ENCODE measurements at places on chromosomes 12 and 14.
A peak's percentile ranks its signal among the peaks of the same experiment; 100 is the strongest.

GRCh38 chr12:32828120-32828519 is 68.5 kb downstream of the PKP2 start:
- DNase-seq, result no peak

DNA sequence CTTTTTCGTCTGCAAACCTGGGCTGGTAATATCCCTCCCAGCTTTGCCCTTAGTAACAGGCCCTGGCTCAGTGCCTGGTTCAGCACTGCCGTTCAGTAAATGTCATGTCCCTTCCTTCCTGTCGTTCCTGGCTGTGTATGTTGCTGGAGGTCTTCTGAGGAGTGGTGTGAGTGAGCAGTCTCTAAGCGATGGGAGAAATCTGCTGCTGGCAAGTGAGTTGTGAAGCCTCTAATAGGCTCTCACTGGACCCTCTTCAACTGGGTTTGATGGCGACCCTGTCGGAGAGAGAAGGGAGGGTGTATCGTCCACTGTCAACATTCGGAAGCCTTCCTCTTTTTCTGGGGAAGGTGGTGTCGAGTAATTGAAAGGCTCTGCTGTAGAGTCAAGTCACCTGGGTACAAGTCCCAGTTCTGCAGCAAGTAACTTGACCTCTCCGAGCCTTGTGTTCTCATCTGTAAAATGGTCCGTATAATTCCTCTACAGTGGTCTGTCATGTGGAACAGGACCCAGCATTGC is 62.8 kb downstream of the HRK start:
- peak; percentile 33 for DNase-seq

- DNase-seq, result no peak
Measured at GRCh38 chr12:49863946-49864797, 21.3 kb upstream of the BCDIN3D start.

- no peak for DNase-seq
Measured at GRCh38 chr14:33643426-33644181, 307.3 kb downstream of the EGLN3 start.

Measured in tibial artery (tissue), 4 donors.